NCI-H226 (cell line): ENCODE measurements at places on chromosomes 2 and 18.

GRCh38 chr18:76756531-76757253, 65.7 kb upstream of the ZNF236 start:
- DNase-seq: no peak

GRCh38 chr2:145597809-145598208, 1077.9 kb upstream of the ZEB2 start:
- peak; percentile 19 for DNase-seq

- DNase-seq: no peak
Measured at GRCh38 chr2:118274841-118275510, 186.7 kb downstream of the INSIG2 start.

DNA sequence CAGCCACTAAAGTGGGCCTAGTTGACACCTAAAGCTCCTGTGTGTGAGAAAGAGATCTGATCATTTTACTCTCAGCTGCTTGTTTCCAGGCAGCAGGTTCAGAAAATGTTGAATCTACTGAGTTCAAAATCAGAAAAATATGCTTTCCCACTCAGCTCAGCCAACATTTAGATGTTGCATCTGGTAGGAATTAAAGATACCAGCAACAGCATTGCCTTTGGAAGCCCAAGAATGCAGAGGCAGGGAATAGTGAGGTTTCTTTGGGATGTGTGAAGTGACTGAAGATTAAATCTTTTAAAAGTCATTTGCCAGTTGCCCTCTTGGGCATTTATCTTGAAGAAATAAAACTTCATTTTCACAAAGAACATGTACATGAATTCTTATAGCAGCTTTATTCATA, 33.9 kb upstream of the DOCK10 start:
- no peak for DNase-seq
